Fibroblast of lung (primary cell): ENCODE measurements at places on chromosomes 2 and 18. TPM values are rescaled to one million over a fixed set of nuclear protein-coding genes. Genes with fewer than 3 reads are reported as not detected.

- H3K27me3 ChIP-seq: peaks cover 12% of the 10 kb centered on the region
- H3K4me1 ChIP-seq: no peaks in the 10 kb centered on the region
- no peak overlapping the region for H3K4me3 ChIP-seq
- H3K36me3 ChIP-seq: no peaks in the 10 kb centered on the region
- DNase-seq: no peak
These were observed 36.9 kb downstream of the CNGA3 start for GRCh38 chr2:98383166-98383565.

DNA sequence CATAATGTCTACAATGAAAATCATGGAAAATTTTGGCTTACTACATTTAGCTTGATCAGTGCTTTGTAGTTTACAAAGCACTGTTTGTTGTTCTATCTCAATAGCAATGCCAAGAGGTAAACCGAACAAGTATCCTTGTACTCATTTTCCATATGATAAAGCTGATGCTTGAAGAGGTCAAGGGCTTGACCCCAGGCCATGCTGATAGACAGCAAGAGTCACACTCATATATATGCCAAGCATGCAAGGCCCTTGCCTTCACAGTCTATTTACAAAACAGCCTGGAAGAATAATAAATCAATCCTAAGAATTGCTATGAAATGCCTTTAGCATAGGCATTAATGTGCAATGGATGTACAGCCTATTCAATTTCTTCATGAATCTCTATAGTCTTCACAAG lies 71.8 kb downstream of the SLC8A1 start:
- H3K36me3 ChIP-seq: no peaks in the 10 kb centered on the region
- H3K27me3 ChIP-seq: no peaks in the 10 kb centered on the region
- H3K4me3 ChIP-seq: no peak overlapping the region
- no peak for DNase-seq

- H3K36me3 ChIP-seq: no peaks in the 10 kb centered on the region
- DNase-seq: no peak
- H3K4me3 ChIP-seq: no peak overlapping the region
- H3K4me1 ChIP-seq: no peaks in the 10 kb centered on the region
These were observed 367.4 kb downstream of the FBXO15 start for GRCh38 chr18:73780218-73780617.

The OXER1 gene
- 0.17 and 0.26 TPM in 2 replicates for total RNA-seq

DNA sequence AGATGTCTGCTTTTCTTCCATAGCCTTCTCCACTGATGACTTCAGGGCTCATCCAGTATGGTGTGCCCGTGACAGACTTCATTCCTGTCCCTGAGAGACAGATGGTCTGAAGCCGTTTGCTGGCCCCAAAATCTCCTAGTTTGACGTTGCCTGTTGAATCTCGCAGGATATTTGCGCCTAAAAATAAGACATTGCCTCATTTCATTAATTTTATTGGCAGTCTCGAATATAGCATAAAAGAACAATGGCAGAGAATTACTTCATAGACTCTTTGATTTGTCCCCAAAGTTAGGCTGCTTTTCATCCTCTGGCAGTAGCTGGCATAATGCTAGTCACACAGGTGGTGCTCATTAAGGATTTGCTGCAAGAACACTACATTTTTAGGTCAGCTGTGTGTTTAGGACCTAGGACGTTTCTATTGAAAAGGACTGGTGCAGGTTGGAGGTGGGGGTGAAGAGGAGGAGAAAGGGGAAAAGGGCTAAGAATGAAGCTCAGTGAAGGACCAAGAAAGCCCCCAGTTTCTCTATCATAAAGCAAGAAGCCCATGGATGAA lies 14.7 kb upstream of the ERCC3 start:
- no peak for DNase-seq
- H3K27me3 ChIP-seq: no peaks in the 10 kb centered on the region
- no peaks in the 10 kb centered on the region for H3K4me1 ChIP-seq
- H3K36me3 ChIP-seq: no peaks in the 10 kb centered on the region
- H3K4me3 ChIP-seq: no peak overlapping the region

- no peaks in the 10 kb centered on the region for H3K36me3 ChIP-seq
- H3K4me1 ChIP-seq: no peaks in the 10 kb centered on the region
- no peak overlapping the region for H3K27ac ChIP-seq
- no peak for DNase-seq
- H3K4me3 ChIP-seq: no peak overlapping the region
These were observed 172.2 kb upstream of the ID2 start for GRCh38 chr2:8509621-8510020.

The CLEC4F gene
- not detected in 2 replicates for total RNA-seq

- H3K36me3 ChIP-seq: no peaks in the 10 kb centered on the region
- H3K27ac ChIP-seq: no peak overlapping the region
- H3K4me1 ChIP-seq: peaks cover 8% of the 10 kb centered on the region
- DNase-seq: no peak
- H3K27me3 ChIP-seq: no peaks in the 10 kb centered on the region
These were observed 86.9 kb downstream of the LIMS1 start for GRCh38 chr2:108621087-108621559.

GRCh38 chr2:12293874-12294273 lies 422.9 kb upstream of the TRIB2 start:
- no peaks in the 10 kb centered on the region for H3K36me3 ChIP-seq
- no peaks in the 10 kb centered on the region for H3K4me1 ChIP-seq
- H3K27ac ChIP-seq: no peak overlapping the region
- DNase-seq: peak; percentile 23
- no peaks in the 10 kb centered on the region for H3K27me3 ChIP-seq

GRCh38 chr2:118843483-118844132 lies 3.8 kb downstream of the EN1 start:
- H3K4me1 ChIP-seq: no peaks in the 10 kb centered on the region
- no peak overlapping the region for H3K4me3 ChIP-seq
- H3K27me3 ChIP-seq: peaks cover 74% of the 10 kb centered on the region
- no peaks in the 10 kb centered on the region for H3K36me3 ChIP-seq
- no peak for DNase-seq

The SLC5A7 gene
- total RNA-seq: not detected in 2 replicates

The CGREF1 gene
- 2.3 and 10.0 TPM in 2 replicates for total RNA-seq
